ENCODE measurements at places on chromosomes 1 and 21.

DNA sequence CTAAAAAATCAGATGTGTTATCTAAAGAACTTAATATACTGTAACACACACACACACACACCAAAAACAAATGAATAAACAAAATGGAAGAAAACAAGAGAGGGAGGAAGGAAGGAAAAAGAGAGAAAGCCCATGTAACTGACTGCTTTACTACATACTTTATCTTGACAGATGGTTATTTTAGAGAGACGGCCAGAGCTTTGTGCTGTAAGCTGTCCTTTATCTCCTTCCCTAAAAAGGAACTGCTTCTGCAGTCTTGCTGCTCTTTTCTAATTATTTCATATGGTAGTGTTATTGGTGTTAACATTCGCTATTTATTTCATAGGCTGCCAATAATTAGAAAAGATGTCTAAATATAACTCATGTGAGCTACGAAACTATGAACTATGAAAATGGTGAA is 1384.6 kb downstream of the MRPL39 start:
- no peak for DNase-seq

GRCh38 chr1:10901891-10902805 is 105.7 kb upstream of the CASZ1 start:
- no peak for DNase-seq

DNA sequence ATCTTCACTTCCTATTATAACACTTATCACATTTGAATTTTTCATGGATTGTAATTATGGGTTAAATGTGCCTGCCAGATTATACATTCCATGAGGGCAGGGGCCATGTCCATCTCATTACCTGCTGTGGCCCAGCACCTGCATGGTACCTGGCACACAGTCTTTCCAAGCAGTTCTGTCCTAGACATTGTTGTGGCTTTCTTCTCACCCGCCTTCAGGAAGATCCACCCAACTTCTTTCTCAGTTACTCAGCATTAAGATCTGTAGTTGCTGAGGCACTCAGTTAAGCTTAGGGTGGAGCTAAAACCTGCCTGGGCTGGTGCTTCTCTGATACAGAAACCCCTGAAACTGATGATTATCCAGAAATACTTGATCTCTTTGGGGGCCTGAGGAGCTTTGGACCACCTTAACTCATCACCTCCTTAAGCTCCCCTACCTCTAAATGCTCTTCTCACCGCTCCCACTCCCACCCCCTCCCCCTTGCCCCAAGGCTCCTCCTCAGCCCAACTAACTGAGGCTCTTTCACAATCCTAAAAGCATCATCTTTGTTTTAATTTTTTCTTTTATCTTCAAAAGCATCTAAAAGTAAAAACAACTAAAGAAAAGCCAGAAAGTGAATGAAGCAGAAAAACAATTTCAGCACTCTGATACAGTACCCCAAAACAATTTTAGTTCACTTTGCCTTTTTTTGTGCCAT is 190.6 kb downstream of the FGGY start:
- DNase-seq: no peak

- DNase-seq: no peak
These were observed 284.5 kb upstream of the USP25 start for GRCh38 chr21:15445327-15445726.

DNA sequence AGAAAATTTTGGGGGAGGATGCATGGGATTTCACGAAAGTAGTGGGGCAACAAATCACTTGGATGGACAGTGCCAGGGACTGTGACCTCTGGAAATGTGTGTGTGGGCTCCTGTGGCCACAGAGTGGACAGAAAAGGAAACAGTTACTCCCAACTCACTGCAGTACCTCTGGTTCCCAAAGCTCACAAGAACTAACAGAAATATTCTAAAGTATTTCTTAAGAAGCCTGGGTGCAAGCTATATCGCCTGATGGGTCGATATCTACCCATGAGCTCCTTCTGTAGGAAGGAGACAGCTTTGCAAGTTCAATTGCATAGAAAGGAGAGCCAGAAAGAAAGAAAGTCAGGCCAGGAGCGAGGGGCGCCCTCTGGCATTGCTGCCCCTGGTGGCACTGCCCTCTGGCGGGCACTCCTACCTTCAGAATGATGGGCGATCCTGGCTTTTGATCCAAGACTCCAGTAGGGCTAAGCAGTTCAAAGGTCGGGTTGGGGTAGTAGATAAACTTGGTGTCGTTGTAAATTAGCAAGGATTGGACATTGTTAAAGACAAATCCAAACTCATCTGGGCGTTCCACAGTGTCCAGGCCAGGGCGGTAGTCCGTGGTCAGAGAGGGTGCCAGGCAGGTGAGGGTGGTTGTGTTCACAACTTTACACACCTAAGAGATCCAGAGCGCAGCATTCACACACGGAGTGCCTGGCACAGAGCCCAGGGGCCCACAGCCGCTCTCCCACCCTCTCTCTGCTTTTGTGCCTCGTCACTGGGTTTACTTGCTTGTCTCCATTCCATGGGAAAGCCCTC is 134.7 kb upstream of the CD34 start:
- DNase-seq: no peak

GRCh38 chr1:76079475-76080227 is 5.1 kb downstream of the ST6GALNAC3 start:
- no peak for DNase-seq

GRCh38 chr1:8797216-8797615 is 20.2 kb downstream of the RERE start:
- DNase-seq: no peak

DNA sequence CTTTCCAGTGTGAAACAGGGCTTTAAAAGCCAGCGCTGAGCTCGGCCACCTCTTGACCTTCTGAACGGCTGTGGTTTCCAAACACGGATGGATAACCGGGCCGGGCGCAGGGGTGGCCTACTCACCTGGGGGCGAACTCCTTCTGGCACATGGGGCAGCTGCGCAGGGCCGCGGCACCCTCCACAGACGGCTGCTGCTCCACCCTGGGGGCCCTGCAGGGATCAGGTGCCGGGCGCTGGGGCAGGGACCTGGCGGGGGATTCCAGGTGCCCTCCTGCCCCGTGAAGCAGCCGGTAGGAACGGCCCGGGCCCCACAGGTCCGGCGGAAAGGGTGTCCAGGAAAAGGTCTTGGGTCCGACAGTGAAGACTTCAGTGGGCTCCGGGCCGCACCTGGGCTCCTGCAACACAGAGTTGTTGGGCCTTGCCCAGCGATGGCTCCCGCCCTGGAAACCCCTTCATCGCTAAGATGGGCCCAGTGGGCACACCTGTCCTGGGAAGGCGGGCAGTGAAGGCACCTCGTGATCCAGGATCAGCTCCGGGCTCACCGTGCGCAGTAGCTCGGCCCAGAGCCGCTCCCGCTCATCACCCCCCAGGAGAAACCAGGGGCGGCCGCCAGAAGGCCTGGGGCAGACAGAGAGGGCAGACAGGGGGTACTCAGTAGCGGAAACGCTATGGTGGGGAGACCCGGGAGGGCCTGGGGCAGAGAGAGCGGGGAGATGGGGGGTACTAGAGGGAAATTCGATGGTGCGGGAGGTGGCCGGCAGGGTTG is 874 bp downstream of the FAAP20 start:
- DNase-seq: no peak

- no peak for DNase-seq
These were observed 61.0 kb downstream of the KCNK2 start for GRCh38 chr1:215143497-215143896.

GRCh38 chr1:239123260-239123659 is 263.1 kb upstream of the CHRM3 start:
- no peak for DNase-seq

DNA sequence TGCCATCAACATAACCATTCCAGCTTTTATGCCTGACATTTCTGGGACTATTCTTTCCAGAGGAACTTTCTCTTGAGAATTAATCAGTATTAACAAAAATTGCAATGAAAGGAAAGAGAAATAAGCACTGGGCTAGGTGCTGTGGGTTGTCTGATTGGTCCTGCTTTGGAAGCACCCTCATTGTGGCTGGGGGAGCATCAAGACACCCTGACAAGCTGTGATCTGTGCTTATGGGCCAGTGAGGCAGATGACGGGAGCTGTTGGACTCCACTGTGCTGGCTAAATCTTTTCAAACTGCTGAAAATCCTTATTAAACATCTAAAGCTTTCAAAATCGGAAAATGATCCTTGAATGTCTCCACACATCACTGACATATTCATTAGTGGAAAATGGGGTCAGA is 20.0 kb downstream of the UBASH3A start:
- DNase-seq: no peak

- DNase-seq: no peak
These were observed 6.2 kb downstream of the TNNT2 start for GRCh38 chr1:201371276-201371675.

GRCh38 chr1:41353744-41354143 is 7.5 kb upstream of the FOXO6 start:
- no peak for DNase-seq

DNA sequence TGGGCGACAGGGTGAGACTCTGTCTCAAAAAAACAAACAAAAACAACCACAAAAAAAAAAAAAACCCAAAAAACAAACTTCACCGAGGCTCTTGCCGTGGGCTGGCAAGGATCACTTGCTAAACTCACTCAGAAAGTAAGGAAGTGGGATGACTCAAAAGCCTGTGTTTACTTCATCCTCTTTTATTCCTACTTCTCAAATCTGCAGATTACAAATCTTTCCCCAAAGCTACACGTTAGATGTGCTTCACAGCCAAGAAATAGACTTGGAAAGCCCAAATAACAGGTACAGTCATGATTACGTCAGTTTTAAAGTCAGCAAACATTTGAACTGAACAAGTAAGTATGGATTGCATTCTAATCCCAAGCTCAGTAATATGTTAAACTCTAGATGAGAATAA is 359.3 kb downstream of the ADGRL2 start:
- DNase-seq: no peak

- DNase-seq: no peak
These were observed 76.1 kb downstream of the CACHD1 start for GRCh38 chr1:64546013-64546412.

- DNase-seq: no peak
These were observed 39.1 kb downstream of the SKI start for GRCh38 chr1:2267051-2267830.

DNA sequence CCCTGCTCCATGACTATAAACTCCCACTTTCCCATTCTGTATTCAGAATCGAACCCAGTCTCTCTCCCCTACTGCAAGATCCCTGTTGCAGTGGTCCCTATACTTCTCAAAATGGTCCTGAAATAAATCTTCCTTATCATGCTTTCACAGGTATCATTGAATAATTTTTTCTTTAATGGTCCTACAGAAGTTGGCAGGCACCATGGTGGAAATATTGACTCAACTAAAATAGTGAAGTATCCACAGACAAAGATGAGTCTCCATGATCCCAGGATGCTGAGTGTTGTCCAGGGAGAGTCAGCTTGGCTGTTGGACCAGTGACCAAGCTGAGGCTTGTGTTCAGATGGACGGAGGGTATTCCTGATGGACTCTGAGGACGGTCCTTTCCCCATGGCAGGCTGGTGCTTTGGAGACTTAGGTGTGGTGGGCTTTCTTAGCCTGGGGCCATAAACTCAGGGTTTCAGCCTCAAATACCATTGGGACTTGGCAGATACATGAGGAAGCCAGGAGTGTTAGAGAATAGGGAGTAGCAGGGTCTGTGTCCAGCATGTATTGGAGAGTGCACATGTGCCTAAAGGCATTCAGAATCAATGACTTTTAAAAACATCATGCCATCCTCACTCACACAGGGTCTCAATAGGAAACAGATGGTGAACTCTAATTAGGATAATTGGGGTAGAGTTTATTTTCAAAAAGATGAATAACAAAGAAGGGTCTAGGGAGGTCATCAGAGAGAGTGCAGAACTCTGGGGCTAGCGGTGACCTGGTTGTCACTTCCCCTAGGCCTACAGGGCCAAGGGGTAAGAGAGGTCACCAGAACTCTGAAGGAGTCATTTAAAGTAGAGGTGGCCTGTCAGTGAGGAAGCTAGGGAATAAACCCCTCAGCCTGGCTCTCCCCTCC is 19.8 kb downstream of the TINAGL1 start:
- DNase-seq: no peak

- DNase-seq: peak; percentile 66
These were observed 22.8 kb upstream of the TARS2 start for GRCh38 chr1:150464422-150464826.

GRCh38 chr1:193144999-193145398 is 23.2 kb downstream of the CDC73 start:
- DNase-seq: no peak

GRCh38 chr1:71357708-71358107 is 276.9 kb upstream of the ZRANB2 start:
- DNase-seq: no peak

DNA sequence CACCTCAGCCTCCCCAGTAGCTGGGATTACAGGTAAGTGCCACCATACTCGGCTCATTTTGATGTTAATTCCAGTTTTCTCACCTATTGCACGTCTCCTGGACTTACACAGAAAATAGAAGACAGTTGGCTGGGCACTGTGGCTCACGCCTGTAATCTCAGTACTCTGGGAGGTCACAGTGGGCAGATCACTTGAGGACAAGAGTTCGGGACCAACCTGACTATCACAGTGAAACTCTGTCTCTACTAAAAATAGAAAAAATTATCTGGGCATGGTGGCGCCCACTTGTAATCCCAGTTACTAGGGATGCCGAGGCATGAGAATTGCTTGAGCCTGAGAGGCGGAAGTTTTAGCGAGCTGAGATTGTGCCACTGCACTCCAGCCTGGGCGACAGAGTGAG is 44.1 kb downstream of the DYRK1A start:
- no peak for DNase-seq

DNA sequence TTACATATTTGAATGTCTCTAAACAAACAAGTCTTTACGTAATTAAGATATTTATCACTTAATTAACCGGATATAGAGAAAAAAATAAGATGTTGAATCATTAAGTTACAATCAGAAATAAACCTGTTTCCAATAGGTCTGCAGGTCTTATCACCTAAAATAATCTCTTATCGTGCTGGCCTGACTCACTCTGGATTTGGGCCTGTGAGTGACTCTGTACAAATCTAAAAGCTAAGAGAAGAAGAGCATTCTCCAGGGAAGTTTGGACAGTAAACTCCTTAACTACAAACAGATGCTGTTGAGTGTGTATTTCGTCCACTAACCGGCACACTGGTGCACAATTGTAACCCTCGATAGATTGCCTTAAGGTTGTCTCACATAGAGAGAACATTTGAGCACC is 25.3 kb downstream of the CEP104 start:
- DNase-seq: no peak

- no peak for DNase-seq
These were observed 56.9 kb downstream of the LPAR3 start for GRCh38 chr1:84836145-84836544.

DNA sequence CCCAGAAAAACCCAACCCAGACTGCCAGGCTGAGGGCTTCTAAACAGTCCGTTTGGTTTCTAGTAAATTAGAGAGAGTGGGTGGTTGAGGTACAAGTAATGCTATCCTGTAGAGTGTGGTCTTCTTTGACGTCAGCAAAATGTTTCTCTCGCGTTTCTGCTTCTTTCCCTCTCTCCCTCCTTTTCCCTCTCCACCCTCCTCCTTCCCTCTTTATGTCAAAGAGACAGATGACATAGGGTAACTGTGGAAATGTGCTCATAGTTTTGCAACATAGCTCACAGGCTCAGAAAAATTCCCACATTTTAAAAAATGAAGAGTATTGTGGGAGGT is 158.3 kb downstream of the TOMM20 start:
- DNase-seq: no peak

DNA sequence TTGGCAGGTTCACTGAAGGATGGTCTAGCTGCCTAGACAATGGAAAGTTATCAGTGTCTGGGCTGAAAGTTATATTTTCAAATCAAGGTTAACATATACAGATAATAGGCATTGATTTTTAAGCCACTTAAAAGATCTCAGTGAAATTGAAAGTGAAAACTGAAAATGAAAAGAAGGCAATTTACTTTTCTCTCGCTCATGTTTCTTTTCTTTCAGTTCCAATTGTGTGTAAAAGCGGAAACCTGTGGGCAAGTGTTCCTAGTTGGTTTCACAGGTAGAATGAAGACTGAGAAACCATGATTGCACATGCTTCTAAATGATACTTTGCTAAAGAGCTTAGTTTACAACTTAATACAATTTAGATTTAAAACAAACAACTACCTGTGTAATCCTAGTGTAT is 383.7 kb downstream of the ZP4 start:
- DNase-seq: peak; percentile 44
